Natural killer cell treated with Interleukin-12 subunit alpha and Interleukin-12 subunit beta and Interleukin-15 and Interleukin-18, amount 100 ng/mL, for 72 hours (primary cell): ENCODE measurements at places on chromosomes 7 and 10. TPM values are rescaled to one million over a fixed set of nuclear protein-coding genes. Genes with fewer than 3 reads are reported as not detected.

DNA sequence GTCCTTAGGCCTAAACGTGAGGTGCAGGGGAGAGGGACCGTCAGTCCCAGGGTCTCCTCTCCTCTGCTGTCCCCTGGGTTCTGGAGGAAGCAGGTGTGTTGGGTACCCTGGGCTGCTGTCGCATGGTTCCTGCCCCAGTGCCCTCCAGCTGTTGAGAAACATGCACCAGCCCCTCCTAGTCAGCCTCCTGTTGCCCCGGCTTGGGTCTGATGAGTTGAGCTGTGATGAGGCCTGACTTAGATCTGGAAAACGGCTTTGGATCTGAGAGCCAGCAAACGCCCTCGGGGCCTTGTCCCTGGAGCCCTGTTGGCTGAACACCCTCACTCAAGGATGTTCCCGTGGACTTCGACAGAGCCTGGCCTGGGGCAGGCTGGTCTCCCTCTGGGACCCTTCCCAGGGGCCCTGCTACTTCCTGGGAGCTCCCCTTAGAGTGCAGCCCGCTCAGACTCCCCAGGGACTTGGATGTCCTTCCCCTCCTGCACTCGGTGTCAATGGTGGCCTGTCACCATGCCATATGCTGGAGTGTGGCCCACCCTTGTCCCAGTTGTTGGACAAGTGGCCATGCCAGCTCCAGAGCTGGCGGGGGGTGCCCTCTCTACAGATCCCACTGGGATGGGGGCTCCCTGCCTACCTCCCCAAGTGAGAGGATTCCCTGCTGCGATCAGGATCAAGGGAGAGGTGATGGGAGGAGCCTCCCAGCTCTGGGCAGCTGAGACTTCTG, 12.3 kb downstream of the ZNF316 start:
- no peak for DNase-seq

- DNase-seq, result no peak
These were observed 543.3 kb downstream of the CALN1 start for GRCh38 chr7:71868797-71869196.

DNA sequence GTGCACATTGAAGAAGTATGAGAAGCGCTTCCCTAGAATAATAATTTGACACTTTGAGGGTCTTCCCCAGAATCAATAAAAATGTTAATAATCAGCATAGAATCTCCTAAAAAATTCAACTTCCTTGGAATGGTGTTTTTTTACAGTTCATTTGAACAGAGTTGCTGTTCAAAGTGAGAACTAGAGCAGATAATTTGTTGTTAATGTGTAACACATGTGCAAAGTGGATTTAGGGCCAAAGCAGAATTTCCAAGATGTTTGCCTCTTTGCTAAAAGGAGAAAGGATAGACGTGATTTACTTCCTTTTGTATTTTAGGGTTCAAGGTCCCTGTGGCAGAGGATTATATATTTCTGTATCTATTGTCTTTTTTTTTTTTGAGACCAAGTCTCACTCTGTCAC, 73.8 kb downstream of the ZNF277 start:
- no peak for DNase-seq

Gene ARL4A
- total RNA-seq, result 9.4 TPM

Gene TCF7L2
- total RNA-seq, result 10.3 TPM
